HS-27A (cell line): ENCODE measurements at places on chromosomes 16 and 17.
A peak's percentile ranks its signal among the peaks of the same experiment; 100 is the strongest.

GRCh38 chr17:31564291-31564690 is 172.8 kb downstream of the RAB11FIP4 start:
- DNase-seq: no peak

DNA sequence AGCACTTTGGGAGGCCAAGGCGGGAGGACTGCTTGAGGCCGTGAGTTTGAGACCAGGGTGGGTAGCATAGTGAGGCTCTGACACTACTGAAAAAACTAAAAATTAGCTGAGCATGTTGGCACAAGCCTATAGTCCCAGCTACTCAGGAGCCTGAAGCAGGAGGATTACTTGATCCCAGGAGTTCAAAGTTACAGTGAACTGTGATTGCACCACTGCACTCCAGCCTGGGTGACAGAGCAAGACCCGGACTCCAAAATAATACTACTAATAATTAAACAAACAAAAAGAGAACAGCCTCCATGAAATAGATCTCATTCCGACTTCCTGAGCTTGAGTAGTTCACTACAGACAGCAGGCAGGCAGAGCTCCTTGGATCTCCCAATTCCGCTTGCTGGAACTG is 2.7 kb upstream of the RBBP6 start:
- no peak for DNase-seq

DNA sequence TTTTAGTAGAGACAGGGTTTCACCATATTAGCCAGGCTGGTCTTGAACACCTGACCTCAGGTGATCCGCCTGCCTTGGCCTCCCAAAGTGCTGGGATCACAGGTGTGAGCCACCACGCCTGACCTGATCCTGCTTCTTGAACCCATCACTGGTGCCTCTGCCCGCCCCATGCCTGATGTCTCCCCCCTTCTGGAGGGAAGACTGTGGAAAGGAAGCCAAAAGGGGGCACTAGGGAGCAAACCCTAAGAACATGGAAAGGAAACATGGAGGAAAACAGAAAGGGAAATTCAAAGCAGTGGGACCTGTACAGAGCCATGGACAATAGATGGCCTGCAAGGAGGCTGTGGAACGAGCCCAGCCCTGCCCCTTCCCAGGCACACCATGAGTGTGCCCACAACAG is 31.1 kb upstream of the FASN start:
- no peak for DNase-seq

- DNase-seq: peak; percentile 45
Observed at GRCh38 chr17:66422186-66422585, 119.8 kb downstream of the PRKCA start.

GRCh38 chr17:10380631-10381408 is 8.0 kb upstream of the MYH13 start:
- DNase-seq: no peak

DNA sequence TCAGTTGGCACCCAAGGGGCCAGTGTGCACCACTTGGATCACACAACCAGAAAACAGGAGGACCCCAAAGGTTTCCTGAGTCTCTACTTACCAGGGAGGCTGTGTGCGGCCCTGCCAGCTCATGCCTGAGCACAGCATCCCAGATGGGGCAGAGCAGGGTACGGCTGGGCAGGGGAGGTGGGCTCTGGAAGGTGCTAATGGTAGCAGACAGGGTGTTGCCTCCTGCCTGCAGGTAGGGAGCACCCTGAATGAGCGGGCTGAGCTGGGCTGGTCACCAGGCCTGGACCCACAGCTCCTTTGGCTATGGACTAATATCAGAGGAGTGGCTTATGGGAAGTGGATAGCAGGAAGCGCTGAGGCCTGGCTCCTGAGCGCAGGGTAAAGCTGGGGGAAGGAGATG is 14.6 kb downstream of the RECQL5 start:
- DNase-seq: no peak

DNA sequence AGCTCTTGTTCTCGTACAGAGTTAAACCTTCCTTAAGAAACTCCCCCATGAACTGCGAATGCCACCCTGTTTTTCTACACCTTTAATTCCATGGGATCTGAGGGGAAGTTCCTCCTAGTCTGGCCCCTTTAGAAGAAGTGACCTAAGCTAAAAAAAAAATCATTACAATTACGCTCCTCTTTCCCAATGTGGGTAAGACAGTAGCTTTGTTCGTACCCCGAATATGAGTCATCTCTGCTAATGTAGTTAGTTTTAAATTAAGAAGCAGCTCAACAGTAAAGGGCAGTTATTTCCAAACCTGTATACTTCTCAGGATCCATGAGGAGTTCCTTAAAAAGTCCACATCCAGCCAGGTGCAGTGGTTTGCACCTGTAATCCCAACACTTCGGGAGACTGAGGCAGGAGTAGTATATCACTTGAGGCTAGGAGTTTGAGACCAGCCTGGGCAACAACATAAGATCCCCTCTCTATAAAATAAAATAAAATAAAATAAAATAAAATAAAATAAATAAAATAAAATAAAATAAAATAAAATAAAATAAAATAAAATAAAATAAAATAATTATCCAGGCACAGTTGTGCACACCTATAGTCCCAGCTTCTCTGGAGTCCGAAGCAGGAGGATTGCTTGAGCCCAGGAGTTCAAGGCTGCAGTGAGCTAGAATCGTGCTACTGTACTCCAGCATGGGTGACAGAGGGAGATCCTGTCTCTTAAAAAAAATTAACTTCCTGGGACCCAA is 26.1 kb downstream of the RCVRN start:
- DNase-seq: no peak

DNA sequence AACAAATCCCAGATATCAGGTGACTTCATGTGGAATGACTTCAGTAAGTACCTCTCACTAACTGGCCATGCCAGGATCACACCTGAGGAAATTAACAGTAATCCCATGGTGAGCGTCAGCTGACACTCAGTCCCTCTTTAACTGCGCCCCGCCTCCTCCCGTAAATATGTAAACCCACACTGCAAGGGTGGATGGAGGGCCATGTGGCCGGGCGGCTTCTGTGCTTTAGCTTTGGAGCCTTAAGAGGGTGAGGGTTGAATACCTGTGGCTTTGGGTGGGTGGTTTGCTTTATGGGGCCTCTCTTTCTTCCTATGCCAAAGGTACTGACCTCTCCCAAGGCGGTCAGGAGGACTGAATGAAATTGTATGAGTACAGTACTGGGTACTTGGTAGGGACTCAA is 141.7 kb downstream of the MRM1 start:
- DNase-seq: no peak

DNA sequence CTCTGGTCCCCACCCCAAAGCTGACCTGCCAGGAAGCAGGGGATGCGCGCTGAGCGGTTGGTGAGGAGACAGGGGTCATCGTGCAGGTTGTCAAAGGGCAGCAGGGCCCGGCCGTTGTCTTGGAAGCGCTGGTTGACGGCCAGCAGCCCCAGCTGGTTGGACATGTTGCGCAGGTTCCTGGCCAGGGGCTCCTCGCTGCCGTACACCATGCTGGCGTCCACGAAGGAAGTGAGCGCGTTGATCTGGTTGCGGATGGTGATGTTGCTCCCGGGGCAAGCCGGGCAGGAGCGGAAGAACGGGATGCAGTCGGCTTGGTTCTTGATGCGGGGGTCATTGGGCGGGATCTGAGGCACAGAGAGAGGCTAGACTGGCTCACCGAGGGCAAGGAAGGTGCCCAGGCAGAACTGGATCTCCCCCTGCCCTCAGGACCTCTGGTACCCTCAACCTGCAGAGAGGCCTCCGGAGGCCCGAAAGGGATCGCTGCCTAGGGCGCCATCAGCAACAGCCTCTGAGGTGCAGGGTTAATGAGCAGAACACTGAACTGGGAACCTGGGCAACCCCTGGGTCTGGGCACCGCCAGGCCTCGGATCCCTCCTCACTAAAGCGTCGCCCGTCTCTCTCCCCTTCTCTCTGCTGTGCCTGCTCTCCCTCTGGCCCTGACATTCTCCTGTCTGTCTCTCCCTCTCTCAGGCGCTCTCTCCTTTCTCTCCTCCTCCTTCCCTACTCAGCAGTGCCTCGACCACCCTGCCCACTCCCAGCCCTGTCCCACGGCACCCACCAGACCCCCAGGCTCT is 2.7 kb downstream of the MPO start:
- DNase-seq: no peak

GRCh38 chr17:63116967-63117830 is 151.2 kb downstream of the TANC2 start:
- DNase-seq: no peak

DNA sequence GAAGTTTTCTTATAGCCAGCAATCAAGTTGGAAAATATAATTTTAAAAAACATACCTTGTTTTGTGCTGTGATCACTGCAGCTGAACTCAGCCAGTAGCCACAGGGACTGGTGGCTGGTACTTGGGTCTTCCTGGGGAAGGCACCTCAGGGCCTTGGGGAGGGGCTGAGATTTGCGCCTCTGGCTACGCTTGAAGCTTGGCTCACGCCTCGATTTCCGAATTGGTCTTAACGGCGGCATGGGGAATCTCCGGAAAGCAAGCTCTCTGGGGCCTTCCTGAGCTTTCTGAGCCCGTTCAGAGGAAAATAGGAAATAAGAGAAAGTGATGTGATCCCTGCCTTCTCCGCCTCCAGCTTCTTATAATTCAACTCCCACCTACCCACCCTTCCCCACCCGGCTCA is 11.3 kb upstream of the USP7 start:
- DNase-seq: no peak

DNA sequence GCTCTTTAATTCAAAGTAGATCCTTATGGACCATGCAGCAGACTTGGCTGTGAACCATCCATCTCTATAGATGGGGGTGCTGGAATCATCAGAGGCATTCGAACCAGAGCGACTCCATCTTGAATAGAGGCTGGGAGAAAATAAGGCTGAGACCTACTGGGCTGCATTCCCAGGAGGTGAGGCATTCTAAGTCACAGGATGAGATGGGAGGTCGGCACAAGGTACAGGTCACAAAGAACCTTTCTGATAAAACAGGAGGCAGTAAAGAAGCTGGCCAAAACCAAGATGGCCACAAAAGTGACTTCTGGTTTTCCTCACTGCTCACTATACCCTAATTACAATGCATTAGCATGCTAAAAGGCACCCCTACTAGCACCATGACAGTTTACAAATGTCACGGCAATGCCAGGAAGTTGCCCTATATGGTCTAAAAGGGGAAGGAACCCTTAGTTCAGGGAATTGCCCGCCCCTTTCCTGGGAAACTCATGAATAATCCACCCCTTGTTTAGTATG is 89.2 kb upstream of the BRD7 start:
- no peak for DNase-seq

GRCh38 chr16:65965628-65966027 is 400.9 kb upstream of the CDH5 start:
- no peak for DNase-seq

DNA sequence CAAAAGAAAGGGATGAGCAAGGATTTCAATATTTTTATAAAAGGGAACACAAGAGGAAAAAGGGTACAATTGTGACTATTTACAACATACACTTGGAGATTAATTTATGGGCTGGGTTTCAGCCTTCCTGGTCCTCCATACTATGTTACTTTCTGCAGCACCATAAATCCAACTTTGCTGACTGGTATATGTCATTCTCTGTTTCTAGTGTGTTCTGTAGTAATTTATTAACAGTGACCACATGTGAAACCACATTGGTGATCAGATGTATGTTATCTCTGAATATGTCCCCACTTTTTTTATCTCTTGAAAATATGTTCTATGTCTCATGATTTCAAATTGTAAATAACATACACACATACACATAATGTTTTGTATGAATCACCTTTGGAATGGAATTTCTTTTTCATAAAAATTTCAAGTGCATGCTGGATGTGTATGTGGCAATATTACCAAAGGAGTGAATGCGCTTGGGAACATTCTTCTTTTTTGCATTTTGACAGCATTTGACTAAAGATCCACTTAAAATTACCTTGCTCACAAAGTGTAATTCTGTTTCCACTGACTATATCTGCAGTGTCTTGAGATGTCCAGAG is 2.9 kb upstream of the LYRM9 start:
- DNase-seq: no peak

- no peak for DNase-seq
Observed at GRCh38 chr17:56676810-56677209, 83.3 kb downstream of the NOG start.

- DNase-seq: no peak
Observed at GRCh38 chr17:27319541-27320221, 25.8 kb downstream of the WSB1 start.

- no peak for DNase-seq
Observed at GRCh38 chr17:78785663-78786057, 3.6 kb upstream of the CYTH1 start.

DNA sequence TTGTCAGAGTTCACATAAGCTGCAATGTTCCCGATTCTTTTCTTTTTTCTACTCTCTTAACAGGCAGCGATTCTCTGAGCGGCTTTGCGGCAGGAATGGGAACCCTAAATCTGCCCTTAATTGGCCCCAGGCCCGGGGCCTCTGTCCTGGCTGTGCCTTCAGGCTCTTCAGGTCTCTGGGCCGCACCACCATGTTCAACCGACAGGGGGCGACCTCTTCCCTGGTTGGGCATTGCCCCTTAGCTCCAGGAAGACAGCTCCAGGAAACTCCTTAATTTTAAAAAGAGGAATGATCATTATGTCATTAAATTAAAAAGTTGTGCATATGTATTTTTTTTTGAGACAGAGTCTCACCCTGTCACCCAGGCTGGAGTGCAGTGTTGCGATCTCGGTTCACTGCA is 20.3 kb downstream of the CACNG5 start:
- no peak for DNase-seq

DNA sequence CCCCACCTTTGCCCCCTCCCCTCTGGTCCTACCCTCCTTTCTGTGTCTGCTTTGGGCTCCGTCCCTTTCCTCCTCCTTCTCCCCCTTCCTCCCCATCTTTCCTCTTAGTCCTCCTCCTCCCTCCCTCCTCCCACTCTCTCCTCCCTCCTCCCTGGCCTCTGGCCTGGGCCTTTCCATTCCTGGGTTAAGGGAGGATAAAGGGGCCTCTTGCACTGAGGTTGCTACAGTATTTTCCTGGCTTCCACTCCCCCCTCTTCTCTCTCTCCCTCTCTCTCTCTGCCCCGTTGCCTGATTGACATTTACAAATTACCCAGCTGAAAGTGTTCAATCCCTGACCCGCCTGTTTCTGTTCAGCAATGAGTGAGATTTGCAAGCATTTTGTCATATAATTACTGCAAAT is 44.0 kb downstream of the MRM1 start:
- no peak for DNase-seq

DNA sequence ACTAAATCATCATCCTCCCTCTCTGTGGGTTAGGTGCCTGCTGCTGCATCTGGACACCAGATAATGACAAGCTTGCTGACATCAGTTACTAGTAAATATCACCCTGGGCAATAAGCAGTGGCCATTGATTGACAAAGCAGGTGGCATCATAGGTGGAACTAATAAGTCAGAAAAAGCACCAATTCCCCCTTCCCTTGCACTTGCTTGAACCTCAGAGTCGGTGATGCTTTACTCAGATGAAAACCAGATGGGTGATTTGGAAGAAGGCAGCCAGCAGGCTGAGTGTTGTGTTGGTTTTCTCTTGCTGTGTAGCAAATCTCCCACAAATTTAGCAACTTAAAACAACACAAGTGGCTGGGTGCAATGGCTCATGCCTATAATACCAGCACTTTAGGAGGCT is 146.9 kb upstream of the NOL11 start:
- DNase-seq: no peak
